Eye (tissue), 1 donor: ENCODE measurements at places on chromosomes 13 and 19.
A peak's percentile ranks its signal among the peaks of the same experiment; 100 is the strongest.

GRCh38 chr19:28705008-28705407, 507.9 kb downstream of the UQCRFS1 start:
- DNase-seq, result peak; percentile 23

GRCh38 chr13:72651144-72651543, 76.3 kb downstream of the MZT1 start:
- peak; percentile 86 for DNase-seq

- DNase-seq, result peak; percentile 82
These were observed 7.1 kb upstream of the PDE4C start for GRCh38 chr19:18233224-18233825.

- DNase-seq, result no peak
These were observed 2.2 kb upstream of the RAB11B start for GRCh38 chr19:8387688-8388611.

- no peak for DNase-seq
These were observed 9.9 kb downstream of the FRY start for GRCh38 chr13:32041429-32041828.

- no peak for DNase-seq
These were observed 259.5 kb downstream of the ITGBL1 start for GRCh38 chr13:101712026-101712348.

GRCh38 chr19:42287827-42288107, 14.2 kb upstream of the PRR19 start:
- DNase-seq, result no peak

DNA sequence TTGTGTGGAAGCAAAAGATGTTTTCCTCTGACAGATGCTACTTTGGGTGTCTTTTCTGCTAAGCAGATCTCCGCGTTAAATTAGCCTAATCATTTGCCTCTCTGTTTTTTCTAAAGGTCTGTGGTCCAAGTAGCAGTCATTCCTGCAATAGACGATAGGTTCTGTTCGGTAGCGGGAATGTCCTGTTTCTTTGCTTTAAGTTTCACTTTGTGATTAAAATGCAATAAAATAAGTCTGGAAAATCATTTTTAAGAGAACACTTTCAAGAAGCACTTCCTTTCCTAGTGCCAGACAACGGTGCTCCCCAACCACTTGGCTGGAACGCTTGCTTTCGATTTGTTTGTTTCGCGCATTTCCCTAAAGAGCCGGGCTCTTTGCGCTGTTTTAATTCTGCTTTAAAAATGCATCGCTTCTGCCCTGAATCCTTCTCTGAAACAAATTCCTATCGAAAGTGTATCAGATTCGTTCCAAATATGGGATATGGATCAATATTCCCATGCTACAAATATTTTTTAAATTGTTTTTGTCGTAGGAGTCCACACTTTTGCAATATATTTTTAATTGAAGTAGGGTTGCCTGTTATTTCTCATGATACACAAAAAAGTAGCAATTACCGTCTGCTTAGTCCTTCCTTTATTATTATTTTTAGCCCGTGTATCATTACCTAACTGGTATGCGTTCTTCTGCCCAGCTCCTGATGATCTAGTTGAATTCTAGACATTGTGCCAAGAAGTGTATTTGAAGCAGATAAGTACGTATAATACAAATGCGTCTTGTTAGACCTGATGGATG, 14.2 kb downstream of the ZIC2 start:
- peak; percentile 91 for DNase-seq

DNA sequence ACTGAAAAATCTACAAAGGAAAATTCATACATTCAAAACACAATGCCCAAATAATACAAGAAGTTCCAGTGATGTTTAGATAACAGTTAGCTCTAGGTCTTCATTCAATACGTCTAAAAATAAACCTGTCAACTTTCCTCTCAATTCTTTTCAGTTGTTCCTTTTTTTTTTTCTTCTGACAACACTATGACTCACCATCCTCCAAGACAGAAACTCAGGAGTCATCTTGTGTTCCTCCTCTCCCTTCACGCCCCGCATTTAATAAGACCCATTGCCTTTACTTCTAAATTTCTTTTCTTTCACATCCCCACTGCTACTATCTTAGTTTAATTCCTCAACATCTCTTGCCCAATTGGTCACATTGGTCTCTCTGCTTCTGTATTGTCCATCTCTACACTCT, 759.9 kb downstream of the GPC5 start:
- no peak for DNase-seq

DNA sequence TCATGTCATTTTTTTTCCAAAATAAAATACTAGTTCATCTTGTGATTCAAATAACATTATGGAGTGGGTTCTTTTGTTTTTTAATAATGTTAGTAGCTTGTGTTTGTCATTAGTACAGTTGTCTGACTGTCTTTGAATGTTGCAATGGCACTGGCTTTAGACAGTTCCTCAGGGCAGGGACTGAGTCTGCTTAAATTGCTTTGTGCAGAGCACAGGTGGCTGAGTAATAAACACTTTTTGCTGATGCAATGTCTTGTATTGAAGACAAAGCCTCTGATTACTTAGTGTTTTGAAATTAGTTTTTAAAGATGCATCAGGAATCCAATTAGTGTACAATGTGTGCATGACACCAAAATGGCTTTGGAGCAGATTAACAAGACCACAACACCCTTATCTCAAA, 88.7 kb upstream of the PCDH9 start:
- DNase-seq, result no peak

DNA sequence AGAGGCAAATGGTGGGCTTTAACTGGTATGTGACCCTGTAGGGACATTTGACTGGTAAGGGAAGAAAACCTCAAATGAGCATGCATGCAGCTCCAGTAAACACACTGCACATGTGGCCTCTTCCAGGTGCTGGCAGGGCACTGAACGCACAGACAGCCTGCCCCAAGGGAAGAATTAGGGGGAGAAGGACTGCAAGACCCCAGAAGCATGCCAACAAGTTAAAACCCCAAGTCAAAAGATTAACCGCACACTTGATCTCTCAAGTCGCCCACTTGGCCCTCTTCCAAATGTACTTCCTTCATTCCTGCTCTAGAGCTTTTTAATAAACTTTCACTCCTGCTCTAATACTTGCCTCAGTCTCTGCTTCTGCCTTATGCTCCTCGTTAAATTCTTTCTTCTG, 46.9 kb upstream of the SLITRK1 start:
- DNase-seq, result peak; percentile 12

DNA sequence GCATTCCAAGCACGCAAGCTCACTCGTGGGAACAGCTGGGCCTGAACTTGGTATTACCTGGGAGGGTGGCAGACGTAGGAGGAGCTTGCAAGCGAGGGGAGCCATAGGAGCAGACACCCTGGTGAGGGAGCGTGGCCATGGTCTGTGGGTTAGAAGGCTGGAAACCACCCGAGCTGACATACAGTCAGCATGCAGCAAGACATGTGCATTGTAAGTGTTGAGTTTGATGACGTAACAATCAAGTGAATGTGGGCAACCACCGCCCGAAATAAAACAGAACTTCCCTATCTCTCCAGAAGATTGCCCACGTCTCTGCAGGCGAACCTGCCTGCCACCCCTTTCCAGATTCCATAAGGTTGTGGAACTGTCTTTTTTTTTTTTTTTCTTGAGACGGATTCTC, 26.8 kb downstream of the UBXN6 start:
- no peak for DNase-seq

DNA sequence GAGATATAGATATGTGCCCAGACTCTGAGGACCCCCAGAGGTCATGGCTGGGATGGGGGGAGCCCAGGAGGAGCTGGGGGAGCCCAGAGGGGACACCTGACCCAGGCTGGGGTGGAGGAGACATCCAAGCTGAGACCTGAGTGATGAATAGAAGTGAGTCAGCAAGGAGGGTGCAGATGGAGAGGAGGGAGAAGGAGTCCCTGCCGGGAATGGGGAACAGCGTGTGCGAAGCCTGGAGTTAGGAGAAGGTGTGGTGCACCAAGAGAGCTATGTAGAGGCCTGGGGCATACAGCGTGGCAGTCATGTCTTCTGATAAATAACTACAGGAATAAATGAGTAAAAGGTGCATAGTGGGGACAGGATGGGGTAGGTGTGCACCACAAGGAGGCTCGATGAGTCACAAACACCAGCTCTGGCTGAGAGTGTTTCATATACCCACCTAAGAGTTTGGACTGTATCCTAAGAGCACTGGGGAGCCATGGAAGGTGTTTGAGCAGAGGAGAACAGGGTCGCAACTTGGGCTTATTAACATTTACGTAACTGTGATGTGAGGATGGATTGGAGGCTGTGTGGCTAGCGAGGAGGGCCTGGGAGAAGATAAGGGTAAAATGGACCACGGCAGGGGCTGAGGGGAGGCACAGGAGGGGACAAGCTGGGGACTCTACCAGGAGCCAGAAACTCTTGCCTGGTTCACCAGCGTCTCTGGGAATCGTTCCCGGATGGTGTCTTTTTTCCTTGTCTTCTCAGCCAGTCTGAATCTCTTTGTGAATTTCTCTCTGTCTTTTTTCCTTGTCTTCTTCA, 1.4 kb downstream of the CEACAM18 start:
- DNase-seq, result no peak
